Esophagus (tissue), 2 donors: ENCODE measurements at places on chromosomes 16 and 17. TPM values are rescaled to one million over a fixed set of nuclear protein-coding genes. Genes with fewer than 3 reads are reported as not detected.

C17orf50 gene
- 0.14 TPM for polyA plus RNA-seq

TNP2 gene
- not detected for polyA plus RNA-seq

ITGAL gene
- polyA plus RNA-seq = 2.5 TPM

ERN2 gene
- 0.40 TPM for polyA plus RNA-seq

TBC1D3H gene
- polyA plus RNA-seq = not detected

TSPOAP1 gene
- polyA plus RNA-seq = 14.9 TPM

C1QL1 gene
- polyA plus RNA-seq = 0.79 TPM

PIK3R5 gene
- 1.1 TPM for polyA plus RNA-seq

FBXL16 gene
- polyA plus RNA-seq = 13.0 TPM

ACD gene
- polyA plus RNA-seq = 6.7 TPM

FOXN1 gene
- polyA plus RNA-seq = 10.6 TPM

KCTD19 gene
- not detected for polyA plus RNA-seq

EPOP gene
- polyA plus RNA-seq = 1.1 TPM

LDHD gene
- polyA plus RNA-seq = 12.6 TPM
